ENCODE measurements at places on chromosomes 13 and 19.

GRCh38 chr13:71118779-71119364 is 748.1 kb downstream of the DACH1 start:
- no peak for DNase-seq

- no peak for DNase-seq
Observed at GRCh38 chr19:2477732-2478191, 1.8 kb downstream of the GADD45B start.

GRCh38 chr13:23440821-23441618 is 7.5 kb upstream of the SACS start:
- DNase-seq: no peak

GRCh38 chr19:33647146-33647545 is 25.4 kb downstream of the CHST8 start:
- no peak for DNase-seq

- DNase-seq: no peak
Observed at GRCh38 chr19:7860714-7861618, 13.2 kb downstream of the PRR36 start.

DNA sequence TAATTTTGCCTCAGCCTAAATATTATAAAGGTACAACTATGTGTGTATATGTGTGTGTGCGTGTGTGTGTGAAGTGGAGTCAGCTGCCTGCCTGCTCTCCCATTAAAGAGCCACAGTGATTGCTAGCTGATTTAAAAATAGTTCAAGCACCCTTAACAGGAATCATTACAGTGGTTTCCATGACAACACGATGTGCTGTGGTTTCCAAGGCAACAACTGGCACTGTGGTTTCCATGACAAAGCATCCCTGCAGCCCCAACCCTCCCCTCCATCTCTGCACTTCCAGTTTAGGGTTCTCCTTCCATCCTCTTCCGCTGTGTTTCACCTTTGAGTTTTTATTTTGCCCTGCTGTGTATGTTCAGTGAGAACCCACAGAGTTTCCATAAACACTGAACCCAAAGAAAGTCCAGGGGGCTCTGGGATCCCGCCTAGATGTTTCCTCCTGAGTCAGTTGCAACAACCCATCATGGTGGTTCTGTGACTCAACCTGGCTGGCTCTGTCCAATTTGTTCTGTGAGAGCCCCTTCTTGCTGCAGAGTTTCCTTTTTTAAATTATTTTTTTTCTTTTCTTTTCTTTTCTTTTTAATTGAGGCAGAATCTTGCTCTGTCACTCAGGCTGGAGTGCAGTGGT is 7.1 kb upstream of the PNMA8A start:
- no peak for DNase-seq

- DNase-seq: no peak
Observed at GRCh38 chr13:78680115-78680561, 21.2 kb upstream of the OBI1 start.

GRCh38 chr19:50705422-50706019 is 14.1 kb downstream of the SHANK1 start:
- no peak for DNase-seq

DNA sequence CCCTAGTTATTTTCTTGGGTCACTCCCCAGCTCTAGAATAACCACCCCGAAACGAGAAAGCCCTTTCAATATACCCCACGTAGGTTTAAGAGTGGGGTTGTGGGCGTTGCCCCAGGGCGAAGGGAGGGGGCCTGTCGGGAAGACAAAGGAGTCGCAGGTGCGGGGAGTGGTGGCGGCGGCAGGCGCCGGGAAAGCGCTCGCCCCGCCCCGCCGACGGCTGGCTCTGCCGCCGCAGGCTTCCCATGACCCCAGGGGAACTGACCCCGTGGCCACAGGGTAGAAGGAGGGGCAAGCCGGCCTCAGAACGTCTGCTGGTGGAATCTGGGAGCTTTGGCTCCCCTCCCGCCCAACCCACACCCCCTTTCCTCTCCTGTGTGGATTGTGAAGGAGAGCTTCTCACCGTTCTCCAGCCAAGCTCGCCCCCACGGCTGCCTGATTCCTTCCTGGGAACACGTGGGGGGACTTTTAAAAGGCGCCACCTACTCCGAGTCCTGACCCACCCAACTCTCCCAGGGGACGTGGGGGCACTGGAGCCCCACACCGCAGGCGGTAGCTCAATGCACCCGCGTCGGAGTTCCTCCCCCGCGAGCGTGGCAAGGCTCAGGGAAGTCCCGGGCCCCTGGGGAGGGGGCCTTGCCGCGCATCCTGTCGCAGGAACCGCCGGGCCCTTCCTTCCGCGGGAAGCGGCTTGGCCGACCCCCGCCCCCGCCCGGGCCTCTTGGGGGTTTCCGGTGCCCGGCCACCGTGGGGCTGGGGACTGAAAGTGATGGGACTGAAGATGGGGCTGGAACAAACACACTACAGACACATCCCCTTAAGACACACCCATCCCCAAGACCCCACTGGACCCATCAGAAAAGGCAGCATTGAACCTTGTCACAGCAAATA is 5.5 kb downstream of the IER2 start:
- DNase-seq: peak; percentile 54

GRCh38 chr19:11964858-11965645 is at the start of gene ZNF763:
ZNF763 (plus strand) TSS chr19:11965040; CDS start chr19:11965209, 169 bp downstream.
- peak; percentile 85 for DNase-seq

Measured in T follicular helper cell (primary cell).